ENCODE measurements at places on chromosomes 6 and 20.

DNA sequence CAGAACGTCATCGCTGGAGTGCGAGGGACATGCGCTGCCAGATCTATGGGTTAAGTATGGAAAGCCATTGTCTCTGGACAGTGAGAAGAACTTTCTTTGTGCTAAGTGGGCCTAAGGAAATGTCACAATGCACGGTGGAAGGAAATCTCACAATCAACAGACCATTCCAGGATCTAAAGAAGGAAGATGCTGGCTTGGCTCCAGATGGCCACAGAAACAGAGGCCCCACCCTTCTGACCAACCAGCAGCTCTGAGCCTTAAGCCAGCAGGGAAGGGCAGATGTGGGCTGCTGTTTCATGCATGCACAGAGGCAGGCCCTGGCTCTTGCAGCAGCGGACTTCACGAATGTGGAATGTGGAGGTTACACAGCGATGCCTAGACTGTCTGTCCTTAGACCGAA lies 156.3 kb downstream of the SOBP start:
- DNase-seq = no peak

DNA sequence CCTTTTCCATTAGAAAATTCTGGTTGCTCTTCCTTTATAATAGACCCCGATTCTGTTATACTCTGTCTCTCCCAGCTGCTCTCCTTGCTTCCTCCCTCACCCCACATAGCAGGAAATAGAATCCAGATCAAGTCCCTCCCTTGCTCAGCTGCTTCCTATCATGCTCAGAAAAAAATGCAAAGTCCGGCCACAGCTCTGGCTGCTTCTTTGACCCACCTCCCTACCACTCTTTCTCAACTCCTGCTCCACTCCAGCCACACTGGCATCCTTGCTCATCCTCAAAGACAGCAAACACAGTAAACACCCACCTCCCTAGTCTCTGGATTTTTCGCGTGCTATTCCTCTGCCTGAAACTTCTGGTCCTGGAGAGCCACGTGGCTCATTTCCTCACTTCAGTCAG lies 9.1 kb upstream of the SLC22A16 start:
- no peak for DNase-seq

- DNase-seq = no peak
Observed at GRCh38 chr6:100088009-100088408, 94.0 kb upstream of the MCHR2 start.

GRCh38 chr6:162481320-162481719 lies 246.2 kb downstream of the PRKN start:
- DNase-seq = no peak

GRCh38 chr6:195861-196360 lies 96.4 kb upstream of the DUSP22 start:
- DNase-seq = no peak

DNA sequence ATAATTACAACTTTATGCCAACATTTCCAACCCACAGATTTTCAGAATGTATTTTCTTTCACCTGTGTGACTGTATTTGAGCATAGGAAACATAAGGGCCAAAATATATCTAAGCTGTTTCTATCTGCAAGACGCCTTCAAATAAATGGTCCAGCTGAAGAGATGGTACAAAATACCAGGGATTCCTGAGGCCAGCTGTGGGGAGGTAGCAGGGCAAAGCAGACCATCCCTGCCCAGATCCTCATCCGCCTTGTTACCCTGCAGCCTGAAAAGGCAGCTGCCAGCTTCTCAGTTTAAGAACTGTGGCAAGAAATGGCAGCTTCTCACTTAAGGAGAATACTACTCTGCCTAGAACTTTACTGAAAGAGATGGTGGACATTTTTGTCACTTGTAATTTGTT lies 143.3 kb downstream of the KHDC1L start:
- DNase-seq = no peak

DNA sequence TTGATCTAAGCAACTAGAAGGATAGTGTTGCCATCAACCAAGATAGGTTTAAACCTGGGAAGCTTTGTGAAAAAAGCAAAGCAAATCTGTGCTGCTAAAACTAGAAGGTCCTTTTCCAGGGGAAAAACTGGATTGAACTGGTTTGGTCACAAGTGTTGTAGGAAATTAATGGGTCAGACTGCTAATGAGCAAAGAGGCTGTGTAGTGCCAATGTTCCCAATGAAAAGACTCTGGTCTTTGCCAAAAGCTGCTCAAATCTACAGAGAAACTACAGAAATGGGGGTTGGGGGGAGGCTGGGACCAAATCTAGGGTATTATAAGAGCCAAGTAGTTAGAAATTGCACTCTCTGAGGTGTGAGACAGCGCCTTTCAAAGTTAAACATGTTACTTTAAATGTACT lies 85.0 kb downstream of the PLCG1 start:
- no peak for DNase-seq

GRCh38 chr6:7763881-7764280 lies 38.0 kb downstream of the BMP6 start:
- peak; percentile 80 for DNase-seq

- no peak for DNase-seq
Observed at GRCh38 chr20:12644461-12644860, 364.3 kb upstream of the SPTLC3 start.

GRCh38 chr6:33822575-33823395 lies 19.0 kb upstream of the MLN start:
- DNase-seq = peak; percentile 23

DNA sequence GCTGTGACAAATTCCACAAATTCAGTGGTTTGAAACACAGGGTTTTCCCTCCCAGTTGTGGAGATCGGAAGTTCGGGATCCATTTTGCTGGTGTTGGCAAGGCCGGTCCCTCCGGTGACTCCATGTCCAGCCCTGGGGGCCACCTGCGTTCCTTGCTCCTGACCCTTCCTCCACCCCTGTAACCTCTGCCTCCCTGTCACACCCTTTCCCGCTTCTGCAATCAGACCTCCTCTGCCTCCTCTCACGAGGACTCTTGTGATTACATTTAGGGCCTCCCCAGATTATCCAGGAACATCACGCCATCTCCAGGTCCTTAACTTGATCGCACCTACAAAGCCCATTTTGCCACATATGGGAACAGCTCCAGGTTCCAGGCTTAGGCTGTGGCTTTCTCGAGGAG lies 12.5 kb downstream of the RPS6KA2 start:
- DNase-seq = no peak

GRCh38 chr6:118968416-118968815 lies 33.5 kb upstream of the MCM9 start:
- DNase-seq = peak; percentile 2

- peak; percentile 23 for DNase-seq
Observed at GRCh38 chr20:7094438-7094997, 327.0 kb downstream of the BMP2 start.

GRCh38 chr6:118953391-118953790 lies 18.4 kb upstream of the MCM9 start:
- no peak for DNase-seq

- DNase-seq = no peak
Observed at GRCh38 chr6:15501826-15502445, 160.9 kb downstream of the DTNBP1 start.

GRCh38 chr6:79425589-79426311 lies 111.5 kb downstream of the LCA5 start:
- no peak for DNase-seq

GRCh38 chr6:144722925-144723324 lies 437.8 kb downstream of the UTRN start:
- DNase-seq = no peak

- DNase-seq = peak; percentile 94
Observed at GRCh38 chr6:19753826-19754225, 83.3 kb upstream of the ID4 start.

DNA sequence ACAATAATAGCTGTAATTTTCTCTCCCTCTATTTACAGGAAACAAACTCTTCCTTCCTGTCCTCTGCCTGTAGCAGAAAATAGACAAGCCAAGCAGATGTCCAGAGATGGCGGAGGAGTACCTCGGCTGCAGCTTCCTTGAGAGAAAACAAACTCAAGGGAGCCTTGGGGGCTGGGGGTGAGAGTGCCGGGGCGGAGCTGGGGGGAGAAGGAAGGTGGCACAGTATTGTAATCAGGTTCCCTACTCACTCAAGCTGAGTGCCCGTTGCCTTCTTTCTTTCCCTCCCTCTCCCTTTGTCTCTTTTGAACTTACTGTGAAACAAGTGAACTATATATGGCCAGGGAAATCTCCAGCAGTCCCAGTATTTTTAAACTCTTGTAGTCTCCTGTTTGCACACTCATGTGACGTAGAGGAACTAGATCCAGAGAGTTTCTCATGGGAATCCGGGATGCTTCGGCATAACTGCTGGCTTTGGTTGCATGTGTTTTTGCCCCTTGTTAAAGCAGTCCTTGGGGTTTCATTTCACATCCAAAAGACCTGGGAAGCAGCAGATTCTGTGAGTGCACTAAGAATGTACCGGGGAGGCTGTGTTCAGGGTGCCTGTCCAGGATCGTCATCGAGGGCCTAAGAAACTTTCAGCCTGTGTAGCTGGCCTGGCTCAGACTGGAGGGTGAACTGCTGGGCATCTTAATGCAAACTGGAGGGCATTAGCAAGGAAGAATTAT lies 44.6 kb upstream of the HDDC2 start:
- no peak for DNase-seq
